ENCODE measurements at places on chromosomes 7 and 10.

GRCh38 chr7:6437251-6437650 lies 10.5 kb downstream of the DAGLB start:
- DNase-seq = no peak

- DNase-seq = no peak
These were observed 127.7 kb downstream of the ATE1 start for GRCh38 chr10:121800146-121800545.

DNA sequence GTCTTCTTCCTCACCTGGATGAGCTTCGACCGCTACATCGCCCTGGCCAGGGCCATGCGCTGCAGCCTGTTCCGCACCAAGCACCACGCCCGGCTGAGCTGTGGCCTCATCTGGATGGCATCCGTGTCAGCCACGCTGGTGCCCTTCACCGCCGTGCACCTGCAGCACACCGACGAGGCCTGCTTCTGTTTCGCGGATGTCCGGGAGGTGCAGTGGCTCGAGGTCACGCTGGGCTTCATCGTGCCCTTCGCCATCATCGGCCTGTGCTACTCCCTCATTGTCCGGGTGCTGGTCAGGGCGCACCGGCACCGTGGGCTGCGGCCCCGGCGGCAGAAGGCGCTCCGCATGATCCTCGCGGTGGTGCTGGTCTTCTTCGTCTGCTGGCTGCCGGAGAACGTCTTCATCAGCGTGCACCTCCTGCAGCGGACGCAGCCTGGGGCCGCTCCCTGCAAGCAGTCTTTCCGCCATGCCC lies 4.3 kb downstream of the GPER1 start:
- no peak for DNase-seq

DNA sequence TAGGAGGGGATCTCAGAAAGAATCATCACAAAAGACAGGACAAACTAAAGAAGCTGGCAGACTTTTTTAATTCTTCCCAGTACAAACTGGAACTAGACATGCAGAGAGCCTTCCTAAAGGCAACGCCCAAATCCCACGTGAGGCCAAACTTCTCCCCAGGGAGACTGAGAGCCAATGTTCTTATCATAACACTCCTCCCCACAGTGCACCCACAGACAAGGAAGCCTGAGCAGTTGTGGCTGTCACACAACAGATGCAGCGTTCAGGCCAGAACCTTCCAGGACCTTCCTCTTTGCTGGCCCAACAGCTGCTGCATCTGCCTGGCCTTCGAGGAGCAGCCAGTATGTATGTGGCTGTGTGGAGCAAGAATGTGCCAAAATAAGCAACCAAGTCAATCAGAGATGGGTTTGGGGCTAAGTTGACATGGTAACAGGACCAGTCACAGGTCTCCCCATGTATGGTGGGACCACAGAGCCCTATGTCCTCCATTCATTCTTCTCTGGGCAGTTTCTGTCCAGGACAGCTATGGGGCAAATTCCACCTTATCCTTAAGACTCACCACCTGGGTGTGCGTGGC lies 34.9 kb downstream of the SRPK2 start:
- no peak for DNase-seq

DNA sequence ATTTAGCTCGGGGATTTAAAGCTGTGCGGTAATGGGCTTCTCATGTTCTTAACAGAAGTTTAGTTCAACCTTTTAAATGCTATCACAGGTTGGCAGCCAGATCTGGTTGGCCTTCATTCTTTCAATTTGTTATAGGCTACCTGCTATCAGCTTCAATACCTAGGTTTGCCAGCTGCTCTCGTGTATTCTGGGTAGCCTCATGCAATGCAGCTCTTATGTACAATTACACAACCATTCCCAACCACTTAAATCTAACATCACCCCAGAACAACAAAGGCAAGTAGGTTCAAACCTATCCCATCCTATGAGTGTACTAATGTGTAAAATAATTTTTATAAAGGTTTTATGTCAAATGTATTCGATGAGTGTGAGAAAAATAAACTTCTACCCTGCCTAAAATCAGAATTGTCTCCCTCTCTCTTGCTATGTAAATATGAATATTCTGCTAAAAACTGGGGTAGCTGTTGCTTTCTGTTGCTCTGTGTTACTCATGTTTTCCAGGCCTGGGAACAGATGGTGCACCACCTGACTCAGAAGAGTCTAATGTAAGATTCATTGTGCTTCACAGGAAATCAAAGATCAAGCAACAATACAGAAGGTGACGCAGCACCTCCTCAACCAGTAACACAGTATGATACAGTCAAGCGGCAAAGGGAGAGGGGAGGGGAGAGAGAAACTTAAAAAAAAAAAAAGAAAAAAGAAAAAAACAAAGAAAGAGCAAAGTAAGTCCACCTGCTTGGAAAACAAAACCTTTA lies 188.6 kb downstream of the ETV1 start:
- DNase-seq = no peak

DNA sequence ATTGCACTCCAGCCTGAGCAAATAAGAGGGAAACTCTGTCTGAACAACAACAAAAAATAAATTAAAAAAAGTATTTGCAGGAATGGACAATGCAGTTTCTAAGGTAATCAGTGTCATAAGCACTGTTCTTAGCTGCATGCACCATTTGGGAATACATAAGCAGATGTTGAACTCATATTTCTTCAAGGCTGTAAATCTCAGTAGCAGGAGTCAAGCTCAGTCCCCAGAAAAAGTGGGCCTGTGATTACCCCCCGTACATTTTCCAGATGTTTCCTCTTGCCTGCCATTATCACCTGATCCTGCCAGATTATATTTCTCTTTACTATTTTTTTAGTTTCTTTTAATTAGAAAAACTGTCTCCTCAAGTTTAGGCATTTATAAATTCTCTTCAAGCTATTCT lies 667.6 kb upstream of the ANKRD30A start:
- no peak for DNase-seq

Data from stimulated activated CD4-positive, alpha-beta T cell treated with anti-CD3 and anti-CD28 coated beads, Interleukin-15, amount 100 ng/mL, for 1 hour (primary cell).